ENCODE measurements at places on chromosomes 4 and X.

DNA sequence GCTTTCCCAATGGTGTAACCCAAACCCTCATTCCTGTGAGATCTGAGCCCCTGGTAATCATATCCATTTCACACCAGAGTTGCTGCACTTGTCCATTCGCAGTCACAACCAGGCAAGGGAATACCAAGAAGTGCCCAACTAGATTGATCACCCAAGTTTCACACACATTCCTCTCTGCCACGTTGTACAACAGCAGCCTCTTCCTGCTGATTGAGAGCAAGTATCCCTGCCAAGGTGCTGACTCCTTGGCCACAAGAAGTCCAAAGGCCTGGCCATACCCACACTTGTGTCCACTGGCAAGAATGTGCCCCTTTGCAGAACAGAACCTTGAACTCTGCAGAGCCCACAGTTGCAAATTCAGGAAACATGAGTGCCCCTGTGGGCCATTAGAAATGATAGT lies 6.5 kb upstream of the ACOT9 start:
- DNase-seq: no peak

DNA sequence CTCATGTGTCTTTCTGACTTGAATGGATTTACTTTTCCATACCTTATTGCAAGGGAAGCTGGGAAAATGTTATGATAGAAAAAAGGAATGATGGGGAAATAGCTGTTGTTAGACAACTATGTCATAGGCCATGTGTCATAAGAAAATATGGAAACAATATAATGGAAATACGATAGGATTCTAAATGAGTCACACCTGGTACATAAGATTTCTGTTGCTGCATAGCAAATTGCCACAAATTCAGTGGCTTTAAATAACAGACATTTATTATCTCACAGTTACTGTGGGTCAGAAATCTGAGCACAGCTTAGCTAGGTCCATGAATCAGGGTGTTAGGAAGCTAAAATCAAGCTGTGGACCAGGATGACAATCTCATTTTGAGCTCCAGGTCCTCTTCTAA lies 44.6 kb upstream of the ANKRD50 start:
- DNase-seq: no peak

- DNase-seq: no peak
These were observed 60.4 kb downstream of the SUPT20HL2 start for GRCh38 chrX:24253469-24253868.

DNA sequence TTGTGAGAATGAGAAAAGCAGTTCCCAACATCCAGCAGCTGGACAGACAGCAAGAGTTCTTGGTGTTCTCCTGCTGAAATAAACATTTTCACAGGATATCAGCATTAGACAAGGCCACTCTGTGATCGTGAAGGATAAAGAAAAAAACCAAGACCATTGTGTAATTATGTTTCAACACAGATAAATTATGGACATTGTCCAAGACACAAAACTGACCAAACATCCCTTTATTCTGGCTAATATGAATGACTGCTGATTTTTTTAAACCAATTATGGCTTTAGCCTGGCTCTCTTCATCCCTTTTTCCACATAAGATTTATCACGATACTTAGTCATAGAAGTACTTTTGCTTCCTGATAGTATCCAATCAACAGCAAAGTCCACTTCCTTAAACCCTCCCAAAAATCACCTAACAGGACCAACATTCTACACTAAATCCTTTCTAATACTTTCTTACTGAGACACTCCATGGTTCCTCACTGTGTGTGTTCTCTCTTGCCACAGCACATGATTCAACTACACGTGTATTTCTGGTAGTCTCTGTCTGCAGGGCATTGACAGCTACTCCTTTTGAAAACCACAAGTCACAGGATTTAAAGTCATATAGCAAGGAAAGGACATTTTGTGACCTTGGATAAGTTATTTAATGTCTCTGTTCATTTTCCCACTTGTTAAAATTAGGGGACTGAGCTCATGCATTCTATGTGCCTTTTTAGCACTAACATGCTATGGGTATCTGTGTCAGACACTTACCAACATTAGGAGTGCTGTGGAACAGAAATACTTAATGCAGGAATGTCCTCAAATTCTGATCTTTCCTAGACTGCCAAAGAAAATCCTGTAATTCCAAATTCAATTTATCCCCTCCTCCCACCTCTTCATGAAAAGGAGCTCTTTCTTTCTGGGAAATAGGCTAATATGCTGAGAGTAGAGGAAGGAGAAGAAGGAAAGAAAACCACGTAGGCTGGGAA lies 137.2 kb upstream of the PGRMC2 start:
- DNase-seq: no peak

- DNase-seq: no peak
These were observed 9.9 kb upstream of the ANAPC4 start for GRCh38 chr4:25367004-25367621.

GRCh38 chr4:82551734-82552133 lies 10.1 kb downstream of the TMEM150C start:
- DNase-seq: no peak

GRCh38 chrX:120794525-120794975 lies 81.1 kb downstream of the CT47B1 start:
- DNase-seq: no peak

- DNase-seq: no peak
These were observed 226.8 kb downstream of the COL25A1 start for GRCh38 chr4:109075621-109076020.

DNA sequence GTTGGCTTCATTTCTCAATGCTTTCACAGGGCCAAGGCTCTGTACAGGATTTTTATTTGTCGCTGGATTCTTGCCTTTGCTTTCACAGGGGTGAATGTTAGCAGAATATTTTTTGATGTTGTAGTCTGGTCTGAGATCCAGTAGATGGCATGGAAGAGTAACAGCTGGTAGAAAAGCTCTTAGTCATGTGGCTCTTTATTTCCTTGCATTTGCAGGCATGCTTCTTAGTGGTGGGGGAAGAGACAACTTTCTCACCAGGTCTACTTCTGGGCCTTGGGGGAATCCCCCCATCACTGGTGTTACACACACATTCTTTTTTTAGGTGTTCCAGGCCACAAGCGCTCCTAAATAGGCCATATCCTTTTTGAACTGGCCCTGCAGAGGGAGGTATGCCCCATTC lies 58.2 kb upstream of the DKK2 start:
- no peak for DNase-seq

- no peak for DNase-seq
These were observed 647.2 kb upstream of the FRG1 start for GRCh38 chr4:189293459-189293858.

DNA sequence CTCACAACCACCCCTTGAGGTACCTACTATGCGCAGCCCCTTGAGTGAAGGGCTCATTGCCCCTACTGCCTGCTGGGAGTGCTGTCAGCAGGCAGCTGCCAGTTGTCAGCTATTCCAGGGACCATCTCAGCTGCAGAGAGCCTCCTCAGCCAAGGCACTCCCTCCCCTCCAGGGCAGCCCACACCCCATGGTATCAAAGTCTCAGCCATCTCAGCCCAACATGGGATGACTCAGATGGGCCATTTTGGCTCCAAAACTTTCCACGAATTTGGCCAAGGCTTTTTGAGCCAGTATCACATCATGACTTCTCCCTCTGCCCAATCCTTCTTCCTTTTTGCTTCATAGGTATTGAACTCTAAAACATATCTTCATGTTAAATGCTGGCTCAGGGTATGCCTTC lies 61.4 kb upstream of the MAP3K15 start:
- DNase-seq: no peak

DNA sequence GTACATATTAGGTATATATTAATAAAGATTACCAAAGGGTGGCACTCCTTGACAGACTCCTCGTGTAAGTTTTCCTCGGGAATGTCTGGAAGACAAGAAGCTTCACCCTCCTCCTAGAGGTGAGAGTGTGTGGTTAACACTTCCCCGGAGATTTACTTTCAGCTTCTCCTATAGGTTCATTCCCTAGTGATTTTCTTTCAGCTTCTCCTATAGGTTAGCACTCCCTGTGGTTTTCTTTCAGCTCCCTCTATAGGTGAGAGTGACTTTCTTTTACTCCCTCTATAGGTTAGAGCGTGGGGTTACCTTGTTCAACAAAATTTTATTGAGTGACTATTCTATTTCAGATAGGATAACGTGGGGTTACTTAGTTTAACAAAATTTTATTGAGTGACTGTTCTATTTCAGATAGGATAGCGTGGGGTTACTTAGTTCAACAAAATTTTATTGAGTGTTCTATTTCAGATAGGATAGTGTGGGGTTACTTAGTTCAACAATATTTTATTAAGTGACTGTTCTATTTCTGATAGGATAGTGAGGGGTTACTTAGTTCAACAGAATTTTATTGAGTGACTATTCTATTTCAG lies 106.0 kb upstream of the PLAC1 start:
- no peak for DNase-seq

DNA sequence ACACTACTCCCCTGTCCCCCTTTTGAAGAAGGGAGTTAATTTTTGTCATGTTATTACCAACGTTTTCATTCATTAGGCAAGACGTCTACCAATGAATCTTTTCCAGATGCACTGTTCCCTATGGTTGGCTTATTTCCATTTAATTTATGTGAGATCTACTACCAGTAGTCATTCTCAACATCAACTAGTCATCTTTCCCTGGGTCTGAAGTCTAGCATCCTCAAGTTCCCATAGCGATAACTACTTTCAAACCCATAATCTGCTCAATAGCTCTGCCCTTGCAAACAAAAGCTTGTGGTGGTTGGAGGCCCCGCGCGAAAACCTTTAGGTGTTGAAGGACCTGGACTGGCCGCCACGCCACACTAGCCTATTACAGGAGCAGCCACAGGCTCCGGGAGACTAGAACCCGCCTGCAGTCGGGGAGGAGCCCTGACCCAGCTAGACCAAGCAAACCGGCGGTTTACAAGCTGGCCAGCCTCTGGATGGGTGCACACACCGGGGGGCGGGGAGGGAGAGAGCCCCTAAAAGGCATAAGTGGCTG lies 746 bp downstream of the PPAT start:
- peak; percentile 43 for DNase-seq

DNA sequence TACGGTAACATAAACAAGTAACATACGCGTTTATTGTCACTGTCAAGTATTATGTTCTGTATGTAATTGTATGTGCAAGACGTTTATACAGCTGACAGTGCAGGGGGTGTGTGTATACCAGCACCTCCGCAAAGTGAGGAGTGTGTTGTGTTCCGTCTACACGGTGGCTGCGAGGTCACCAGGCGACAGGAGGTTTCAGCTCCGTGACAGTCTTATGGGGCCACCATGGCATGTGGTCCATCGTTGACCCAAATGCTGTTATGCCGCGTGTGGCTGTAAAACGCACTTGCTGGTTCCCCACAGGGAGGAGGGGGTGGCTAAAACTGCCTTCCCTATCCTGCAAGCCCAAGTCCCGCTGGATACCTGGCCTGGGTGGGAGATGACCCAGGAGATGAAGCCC lies 25.0 kb downstream of the NSG1 start:
- no peak for DNase-seq

- no peak for DNase-seq
These were observed 137.5 kb downstream of the AMMECR1 start for GRCh38 chrX:110180176-110180927.

DNA sequence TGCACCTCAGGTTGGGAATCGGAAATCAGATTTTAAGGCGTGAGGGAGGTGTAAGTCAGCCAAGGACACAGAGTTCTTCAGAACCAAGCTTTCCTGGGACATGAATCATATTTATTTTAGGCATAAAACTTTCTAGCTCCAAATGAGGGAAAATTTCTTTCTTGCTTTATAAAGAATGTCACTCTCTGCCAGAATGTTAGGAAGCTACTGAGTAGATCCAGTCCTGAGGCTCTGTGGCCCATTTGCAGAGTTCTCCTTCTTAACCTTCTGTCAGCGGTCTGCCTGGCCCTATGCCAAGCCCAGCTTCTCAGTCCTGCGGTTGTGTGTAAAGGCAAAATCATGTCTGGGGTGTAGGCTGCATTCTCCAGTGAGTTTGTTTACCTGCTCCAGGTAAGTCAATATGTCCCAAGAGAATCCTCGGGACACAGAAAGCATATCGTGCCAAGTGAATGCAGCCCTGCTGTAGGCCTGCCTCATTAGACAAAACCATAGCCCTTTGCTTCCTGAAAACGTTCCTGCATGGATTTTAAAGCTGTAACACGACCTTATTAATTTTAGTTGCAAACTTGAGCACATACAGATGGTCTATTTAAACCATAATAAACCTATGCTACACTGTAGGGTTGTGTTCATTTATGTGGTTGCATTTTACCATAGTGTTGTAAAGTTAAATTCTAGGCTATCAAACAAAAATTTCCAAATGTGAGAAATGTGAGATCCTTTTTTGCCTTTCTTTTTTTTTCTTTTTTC lies 29.2 kb upstream of the CCNI start:
- DNase-seq: no peak

DNA sequence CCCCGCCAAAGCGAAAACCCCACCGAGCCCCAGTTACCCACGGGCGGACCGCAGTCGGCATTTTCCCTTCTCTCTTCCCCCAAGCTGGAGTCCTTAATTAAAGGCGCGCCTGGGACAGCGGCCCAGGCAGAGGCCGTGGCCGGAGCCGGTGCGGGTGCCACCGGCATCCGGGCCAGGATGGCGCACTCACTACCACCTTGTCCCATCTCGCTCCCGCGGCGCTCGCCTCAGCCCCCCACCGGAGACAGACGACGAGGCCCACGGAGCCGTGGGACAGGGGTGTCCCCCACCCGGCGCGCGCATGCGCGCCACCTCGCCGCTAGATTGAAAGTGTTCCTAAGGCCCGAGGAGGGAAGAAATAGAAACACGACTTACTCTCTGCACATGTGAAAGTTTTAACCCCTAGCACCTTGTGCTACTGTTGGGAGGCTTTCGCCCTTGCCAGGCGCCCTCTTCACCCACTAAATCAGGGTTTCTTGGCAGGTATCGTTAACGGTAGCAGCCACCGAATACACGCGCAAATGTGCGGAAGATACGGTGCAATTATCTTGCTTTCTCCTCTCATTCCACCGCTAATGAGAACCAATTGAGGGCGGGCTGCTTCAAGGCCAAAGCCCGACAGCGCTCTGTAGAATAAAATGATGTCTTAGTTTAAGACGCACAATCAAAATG lies 64.3 kb upstream of the CCDC160 start:
- DNase-seq: peak; percentile 4

GRCh38 chrX:633043-633984 lies 2.7 kb downstream of the SHOX start:
- no peak for DNase-seq

DNA sequence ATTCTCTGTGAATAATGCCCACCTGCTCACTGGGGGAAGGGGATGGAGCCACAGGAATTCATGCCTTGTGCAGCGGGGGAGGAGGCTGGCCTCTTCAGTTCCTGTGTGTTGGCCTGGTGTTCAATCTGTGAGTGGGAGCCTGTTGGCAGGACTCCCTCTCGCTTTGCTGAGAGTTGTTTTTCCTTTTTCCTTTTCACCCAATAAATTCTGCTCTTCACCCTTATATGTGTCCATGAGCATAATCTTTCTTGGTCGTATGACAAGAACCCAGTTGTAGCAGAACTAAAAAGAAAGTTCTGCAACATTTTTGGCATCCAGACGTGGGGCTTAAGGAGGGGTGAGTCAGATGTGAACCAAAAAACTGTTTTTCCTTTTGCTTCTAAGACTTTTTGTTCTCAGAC lies 235.2 kb upstream of the HDX start:
- DNase-seq: no peak

- DNase-seq: no peak
These were observed 220.7 kb downstream of the HEPH start for GRCh38 chrX:66384722-66385121.

All from substantia nigra (tissue), 51 donors.